Common myeloid progenitor, CD34-positive (primary cell): ENCODE measurements at places on chromosomes 7 and 10.

DNA sequence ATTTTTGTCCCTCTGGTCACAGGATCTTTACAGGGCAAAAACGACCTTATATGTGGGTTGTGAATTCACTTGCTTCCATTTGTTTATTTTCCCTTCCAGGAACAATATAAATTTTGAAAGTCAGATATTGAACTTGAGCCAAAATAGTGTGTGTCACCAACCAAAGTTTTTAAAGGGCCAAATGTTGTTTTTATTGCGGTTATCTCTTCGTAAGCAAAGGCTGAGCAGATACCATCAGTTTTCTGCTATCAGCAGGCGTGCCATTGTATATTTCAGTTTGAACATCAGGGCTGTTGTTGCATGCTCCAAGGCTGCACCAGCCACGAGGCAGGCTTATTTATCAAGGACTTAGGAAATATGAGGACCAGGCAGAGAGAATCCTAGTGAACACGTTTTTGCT is 160.3 kb downstream of the PAXIP1 start:
- DNase-seq: no peak

- DNase-seq: no peak
Observed at GRCh38 chr10:59891936-59892335, 14.4 kb downstream of the CCDC6 start.

DNA sequence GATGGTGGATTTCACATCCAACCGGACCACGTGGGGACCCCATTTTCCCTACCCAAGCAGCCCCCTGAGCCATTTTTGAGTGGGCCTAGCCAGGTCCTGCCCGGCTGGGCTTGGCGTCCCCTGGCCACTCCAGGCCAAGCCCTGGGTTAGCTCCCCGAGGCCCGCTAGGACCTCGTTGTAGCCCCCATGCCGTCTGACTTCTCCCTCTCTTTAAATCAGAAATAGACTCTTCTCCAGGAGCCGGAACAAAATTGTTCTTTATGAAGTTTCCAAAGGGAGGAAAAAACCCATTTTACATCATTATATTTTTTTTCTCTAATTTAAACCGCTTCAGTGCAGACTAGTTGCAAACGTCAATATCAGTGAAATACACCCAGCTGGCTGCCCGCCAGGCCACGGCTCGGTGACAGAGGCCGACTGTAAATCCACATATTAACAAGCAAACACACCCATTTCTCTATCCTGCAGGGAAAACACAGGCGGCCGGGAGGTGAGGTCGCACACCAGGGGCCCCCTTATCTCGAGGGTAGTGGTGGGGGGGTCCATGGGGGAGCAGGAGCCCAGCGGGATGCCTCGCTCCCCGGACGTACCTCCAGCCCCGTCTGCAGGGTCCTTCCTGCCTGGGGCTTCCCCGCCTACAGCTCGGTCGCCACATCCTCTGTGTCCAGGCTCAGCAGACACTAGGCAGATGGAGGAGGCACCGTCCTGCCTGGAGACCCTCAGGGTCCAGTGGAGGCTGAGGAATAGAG is 72.7 kb downstream of the ELFN1 start:
- DNase-seq: peak; percentile 77

GRCh38 chr10:58385784-58386112 is 538 bp downstream of the TFAM start:
- DNase-seq: no peak

DNA sequence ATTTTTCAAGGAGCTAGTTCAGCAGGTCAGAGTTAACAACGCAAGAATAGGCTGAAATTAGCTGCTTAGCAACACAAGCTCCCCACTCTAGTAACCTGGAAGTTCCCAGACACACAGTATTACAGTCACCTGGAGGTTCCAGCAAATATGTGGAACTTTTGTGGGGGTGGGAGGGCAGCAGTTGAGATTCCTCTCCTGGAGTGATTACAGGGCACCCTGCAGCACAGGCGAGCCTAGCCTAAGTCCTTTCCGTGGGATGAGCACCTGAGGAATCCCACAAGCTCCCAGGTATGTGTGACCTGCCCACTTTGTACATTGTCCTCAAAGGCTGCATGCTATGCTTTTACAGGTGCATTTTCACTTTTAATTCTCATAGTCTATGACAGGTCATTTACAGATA is 13.6 kb downstream of the TPK1 start:
- no peak for DNase-seq

- no peak for DNase-seq
Observed at GRCh38 chr10:35089611-35090161, 455 bp downstream of the CUL2 start.

DNA sequence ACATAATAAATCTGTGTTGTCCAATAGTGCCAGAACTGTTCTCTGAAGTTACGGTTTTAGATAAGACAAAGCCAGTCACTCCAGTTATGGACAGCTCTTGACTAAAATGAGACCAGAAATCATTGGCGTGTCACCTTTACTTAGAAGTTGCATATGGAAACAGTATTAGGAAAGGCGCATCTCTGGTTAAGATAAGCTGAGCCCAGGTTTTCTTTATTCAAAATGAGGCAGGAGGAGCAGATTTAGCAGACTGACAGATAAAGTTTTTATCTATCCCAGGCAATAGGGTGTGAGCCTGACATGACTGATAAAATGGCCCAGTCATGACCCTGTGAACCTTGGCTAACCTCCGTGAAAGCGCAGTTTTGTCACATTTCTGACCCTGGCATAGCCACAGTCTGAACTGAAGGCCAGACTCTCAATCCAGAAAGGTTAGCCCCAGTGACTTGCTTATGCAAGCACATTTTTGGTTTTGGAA is 4.2 kb downstream of the CYP26A1 start:
- no peak for DNase-seq

DNA sequence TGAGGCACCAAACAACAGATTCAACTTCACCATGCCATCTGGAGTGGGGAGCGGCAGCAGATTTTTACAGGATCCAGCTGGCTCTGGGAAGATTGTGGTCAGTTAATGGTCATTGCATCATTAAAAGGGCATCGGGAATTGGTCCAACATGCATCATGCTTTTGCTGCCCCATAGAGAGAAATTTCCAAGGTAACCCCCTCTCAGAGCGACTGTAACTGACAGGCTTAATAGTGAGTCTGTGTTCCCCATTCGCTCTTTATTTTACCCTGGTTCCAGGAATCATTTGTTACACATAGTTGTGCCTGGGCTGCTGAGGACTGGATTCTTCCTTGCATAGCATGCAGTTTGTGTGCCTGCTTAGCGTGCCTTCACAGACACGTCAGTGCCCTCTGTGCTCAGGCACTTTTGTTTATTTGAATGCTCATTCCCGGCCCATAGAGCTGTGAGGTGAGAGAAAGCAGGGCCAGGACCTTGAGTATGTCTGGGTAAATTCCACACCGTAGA is 49.9 kb downstream of the CDHR3 start:
- no peak for DNase-seq

GRCh38 chr7:24334012-24334411 is 50.0 kb downstream of the NPY start:
- DNase-seq: no peak

- no peak for DNase-seq
Observed at GRCh38 chr7:125563964-125564529, 634.4 kb upstream of the POT1 start.

DNA sequence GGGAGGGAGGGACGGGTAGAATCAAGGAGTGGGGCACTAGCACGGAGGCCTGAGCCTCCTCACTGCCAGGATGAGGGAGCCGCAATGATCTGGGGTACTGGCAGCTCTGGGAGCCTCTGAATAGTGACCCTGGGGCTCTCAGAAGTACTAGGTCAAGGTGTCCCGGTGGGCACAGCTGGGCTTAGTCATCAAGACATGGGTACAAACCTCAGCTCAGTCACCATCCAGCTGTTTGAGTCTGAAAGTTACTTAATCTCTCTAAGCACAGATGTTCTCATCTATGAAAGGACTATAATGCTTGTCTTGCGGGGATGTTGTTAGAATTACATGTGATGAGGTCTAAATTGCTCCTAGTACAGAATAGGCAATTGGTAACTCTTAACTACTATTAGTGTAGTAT is 276.8 kb downstream of the KCNMA1 start:
- no peak for DNase-seq

DNA sequence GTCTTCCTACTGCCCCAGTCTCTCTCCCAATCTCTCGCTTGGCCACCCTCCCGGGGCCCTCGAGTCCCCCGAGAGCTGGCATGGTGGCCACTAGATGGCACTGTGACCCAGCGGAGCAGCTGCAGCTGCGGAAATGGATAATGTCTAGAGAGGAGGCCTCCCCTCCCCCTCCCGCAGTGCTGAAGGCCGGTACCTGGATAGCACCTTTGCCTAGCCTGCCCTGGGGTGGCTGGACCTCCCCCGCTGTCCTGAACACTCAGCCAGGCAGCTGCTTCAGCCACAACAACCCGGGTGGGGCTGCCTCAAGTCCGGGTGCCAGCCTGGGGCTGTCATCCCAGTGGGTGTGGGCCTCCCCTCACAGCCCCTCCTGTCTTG is 65.2 kb downstream of the GOLGA7B start:
- DNase-seq: peak; percentile 50

- DNase-seq: no peak
Observed at GRCh38 chr7:105325216-105325904, 63.4 kb downstream of the SRPK2 start.

DNA sequence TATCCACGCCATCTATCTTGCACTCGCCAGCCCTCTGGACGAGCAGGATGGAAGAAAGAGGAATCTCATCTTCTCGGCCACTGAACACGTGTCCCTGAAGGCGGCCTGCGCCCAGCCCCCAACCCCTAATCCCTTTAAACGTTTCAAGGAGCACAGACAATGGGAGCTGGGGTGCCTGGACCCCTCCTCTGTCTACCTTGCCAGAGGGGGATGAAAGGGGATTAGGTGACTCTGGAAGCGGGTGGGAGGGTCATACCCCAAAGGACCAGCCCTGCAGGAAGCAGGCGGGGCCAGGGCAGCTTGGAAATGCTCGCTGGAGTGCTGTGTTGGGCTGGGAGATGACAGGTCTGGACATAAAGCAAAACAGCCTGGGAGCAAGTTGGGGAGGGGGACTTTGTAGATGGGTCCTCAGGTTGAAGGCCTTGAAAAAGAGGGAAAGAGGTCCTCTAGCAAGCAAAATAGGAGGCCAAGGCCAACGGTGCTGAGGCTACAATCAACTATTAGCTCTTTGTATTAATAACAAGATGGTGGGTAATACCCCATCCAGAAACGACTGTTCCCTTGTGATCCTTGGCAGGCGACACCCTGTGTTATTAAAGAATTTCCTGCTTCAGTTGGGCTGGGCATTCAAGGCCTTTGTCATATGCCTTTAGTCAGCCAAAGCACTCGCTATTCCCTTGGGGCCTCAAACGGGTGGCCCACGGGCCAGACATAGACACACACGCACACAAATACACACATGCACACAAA is 126.5 kb upstream of the UNC5B start:
- no peak for DNase-seq

DNA sequence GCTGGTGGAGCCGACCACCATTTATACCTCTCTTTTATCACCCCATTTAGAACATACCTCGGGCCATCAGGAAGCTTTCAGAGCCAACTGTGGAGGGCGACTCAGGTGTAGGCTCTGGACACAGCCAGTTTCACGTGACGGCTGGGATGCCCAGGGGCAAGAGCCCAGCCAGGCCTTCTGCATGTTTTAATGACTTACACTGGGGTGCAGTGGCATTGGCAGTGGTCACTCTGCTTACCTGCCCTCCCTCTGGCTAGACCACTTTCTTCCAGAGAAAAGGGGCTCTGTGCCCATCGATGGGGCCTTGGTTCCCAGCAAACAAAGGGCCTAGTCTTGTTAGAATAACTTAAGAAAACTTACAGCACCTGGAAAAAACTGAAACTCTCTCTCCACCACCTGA is 50.0 kb downstream of the PNLIPRP2 start:
- DNase-seq: no peak

DNA sequence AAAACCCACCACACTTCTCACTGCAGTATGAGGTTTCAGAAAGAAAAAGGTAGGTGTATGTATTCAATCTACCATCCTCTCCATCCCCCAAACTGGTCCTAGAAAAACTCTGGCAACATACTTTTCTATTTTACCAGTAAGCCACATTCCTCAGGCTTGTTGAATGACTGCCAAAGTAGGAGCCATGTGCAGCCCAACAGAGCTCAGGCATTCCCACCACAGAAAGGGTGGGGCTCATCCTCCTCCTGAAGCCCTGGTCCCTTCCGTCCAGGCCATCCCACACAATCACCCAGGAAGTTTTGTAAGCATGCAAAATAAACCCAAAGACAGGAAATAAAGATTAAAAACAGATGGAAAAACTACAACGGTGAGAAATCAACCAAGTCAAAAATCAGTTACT is 57.2 kb downstream of the MAD1L1 start:
- DNase-seq: no peak

GRCh38 chr10:30997536-30998235 is 34.0 kb downstream of the ZNF438 start:
- no peak for DNase-seq
